ENCODE measurements at places on chromosomes 16 and 17.

GRCh38 chr17:45309400-45309799, 7.4 kb downstream of the MAP3K14 start:
- DNase-seq = no peak

DNA sequence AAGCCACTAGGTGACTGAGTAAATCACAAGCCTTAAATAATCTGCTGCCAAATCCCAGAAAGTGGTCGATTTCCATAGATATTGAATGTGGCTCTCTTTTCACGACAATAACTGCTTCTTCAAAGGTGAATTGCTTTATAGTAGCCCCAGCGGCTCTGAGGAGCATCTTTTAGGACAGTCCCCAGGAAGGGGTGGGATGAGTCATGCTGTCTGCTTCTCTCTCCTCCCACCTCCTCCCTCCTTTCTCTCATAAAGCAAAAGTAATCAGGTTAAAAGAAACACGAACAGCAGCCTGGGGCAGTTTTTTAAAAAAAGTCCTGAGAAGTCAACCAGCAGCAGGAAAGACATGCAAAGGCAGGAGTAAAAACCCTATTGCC, 1.8 kb downstream of the KIAA0513 start:
- DNase-seq = no peak

DNA sequence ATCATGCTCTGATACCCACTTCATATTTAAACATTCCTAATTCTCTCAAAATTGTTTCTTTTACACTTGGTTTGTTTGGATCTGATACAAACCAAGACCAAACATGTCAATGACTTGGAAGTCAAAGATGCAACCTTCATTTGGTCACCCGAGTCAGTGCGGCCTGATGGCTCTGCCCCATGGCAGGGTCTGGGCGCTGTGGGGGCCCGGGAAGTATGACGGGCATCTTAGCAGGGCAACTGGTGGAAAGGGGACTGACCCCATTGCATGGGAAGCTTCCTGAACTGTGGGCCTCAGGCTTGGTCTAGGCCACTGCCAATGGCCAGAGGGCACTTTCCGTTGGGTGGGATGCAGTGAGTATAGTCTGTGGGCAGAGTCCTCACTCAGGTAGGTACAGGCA, 178.0 kb downstream of the KATNIP start:
- DNase-seq = no peak

- no peak for DNase-seq
Observed at GRCh38 chr17:51120357-51120738, 320 bp downstream of the SPAG9 start.

DNA sequence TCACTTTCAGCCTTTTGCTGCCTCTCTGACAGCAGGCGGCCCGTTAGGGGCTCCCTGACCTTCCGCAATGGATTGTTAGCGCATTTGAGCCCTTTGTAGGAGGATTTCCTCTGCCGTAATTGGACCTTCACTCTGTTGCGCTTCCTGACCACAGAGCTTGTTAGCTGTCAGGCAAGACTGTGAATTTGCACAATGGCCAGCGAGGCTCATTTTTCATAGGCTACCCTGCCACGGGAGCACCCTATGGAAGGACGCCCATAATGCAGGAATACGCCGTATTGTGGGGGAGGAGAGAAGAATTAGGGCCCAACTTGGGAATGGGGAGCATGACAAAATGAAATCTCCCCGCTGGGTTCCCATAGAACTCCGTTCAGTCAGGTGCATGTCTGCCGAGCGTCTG, 205.2 kb upstream of the NLRP1 start:
- no peak for DNase-seq

GRCh38 chr17:63694229-63694949, 5.5 kb downstream of the LIMD2 start:
- DNase-seq = no peak

DNA sequence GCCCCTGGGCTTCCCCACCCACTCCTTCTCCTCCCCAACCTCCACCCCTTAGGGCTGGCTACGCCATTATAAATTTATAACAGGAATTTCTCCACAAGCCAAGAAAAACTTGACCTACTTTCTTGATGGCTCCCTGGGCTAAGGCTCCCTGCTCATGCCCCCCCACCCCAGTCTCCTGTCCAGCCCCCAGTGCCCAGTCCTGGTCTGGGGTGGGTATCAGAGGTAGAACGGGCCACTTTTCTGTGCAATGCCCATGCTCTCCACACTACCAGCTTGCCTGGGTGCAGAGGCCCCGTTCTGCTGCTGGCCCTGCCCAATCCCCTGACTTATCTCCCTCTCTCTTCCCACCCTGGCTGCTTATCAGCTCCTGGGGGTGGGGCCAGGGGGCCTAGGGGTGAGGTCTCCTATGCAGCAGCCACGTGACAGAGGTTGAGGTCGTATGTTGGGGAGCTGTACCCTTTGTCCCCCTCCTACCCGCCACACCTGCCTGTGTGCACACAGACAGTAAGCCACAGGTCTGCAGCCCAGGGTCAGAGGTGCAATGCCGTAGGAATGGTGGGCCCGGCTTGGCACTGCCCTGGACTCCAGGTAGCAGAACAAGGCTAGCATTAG, 10.1 kb downstream of the THRA start:
- no peak for DNase-seq

- DNase-seq = no peak
Observed at GRCh38 chr17:73628642-73629552, 15.3 kb downstream of the SDK2 start.

GRCh38 chr16:1090620-1091587, 5.1 kb downstream of the C1QTNF8 start:
- no peak for DNase-seq

GRCh38 chr16:77220427-77220826, 21.2 kb downstream of the SYCE1L start:
- no peak for DNase-seq

DNA sequence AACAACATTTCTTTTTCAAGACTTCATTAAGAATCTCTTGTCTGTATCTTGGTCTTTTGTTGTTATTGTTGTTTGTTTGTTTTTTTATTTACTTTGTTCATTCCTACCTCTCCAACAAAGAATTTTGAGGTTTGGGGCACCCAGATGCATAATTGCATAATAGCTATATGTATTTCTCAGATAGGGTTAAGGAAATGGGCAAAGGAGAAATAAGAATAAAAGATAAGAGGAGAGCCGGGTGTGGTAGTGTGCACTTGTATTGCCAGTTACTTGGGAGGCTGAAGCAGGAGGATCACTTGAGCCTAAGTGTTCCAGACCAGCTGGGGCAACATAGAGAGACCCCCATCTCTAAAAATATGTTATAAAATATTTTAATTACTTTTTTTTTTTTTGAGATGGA, 30.5 kb downstream of the CDH1 start:
- DNase-seq = no peak

DNA sequence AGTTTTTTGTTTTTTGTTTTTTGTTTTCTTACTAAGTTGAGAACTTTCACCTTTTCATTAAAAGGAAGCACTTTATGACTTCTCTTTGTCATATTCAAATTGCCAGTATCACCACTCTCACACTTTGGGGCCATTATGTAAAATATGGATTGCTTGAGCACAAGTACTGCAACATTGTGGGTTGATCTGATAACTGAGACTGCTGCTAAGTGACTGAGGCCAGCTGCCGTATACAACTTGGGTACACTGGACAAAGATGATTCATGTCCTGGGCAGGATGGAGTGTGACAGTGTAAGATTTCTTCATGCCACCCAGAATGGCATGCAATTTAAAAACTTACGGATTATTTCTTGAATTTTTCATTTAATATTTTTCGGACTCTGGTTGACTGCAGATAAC, 7.8 kb downstream of the TTC19 start:
- no peak for DNase-seq

DNA sequence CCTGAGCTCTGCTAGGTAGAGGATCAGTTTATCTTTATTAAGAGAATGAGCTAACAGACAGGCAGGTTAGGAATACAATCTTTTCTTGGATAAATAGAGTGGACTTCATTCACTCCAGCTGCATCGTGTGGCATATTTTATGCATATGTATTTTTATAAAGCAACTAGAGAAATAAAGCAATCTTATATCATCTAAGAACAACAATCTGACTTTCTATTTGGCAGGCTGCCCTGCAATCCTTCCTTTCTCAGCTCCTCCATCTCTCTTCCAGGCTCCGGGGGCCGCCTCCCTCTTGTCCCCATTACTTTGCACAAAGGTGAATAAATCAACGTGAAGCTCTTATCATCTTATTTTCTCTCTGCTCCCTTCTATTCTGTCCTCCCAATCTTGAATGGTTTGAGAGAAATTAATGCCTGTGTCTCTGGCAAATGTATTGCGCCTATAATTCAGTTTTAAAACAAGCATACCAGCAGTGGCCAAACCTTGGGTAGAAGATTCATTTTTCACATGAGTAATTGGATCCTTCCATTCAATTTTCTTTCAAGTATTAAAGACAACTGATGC, 64.5 kb downstream of the HS3ST3A1 start:
- no peak for DNase-seq

DNA sequence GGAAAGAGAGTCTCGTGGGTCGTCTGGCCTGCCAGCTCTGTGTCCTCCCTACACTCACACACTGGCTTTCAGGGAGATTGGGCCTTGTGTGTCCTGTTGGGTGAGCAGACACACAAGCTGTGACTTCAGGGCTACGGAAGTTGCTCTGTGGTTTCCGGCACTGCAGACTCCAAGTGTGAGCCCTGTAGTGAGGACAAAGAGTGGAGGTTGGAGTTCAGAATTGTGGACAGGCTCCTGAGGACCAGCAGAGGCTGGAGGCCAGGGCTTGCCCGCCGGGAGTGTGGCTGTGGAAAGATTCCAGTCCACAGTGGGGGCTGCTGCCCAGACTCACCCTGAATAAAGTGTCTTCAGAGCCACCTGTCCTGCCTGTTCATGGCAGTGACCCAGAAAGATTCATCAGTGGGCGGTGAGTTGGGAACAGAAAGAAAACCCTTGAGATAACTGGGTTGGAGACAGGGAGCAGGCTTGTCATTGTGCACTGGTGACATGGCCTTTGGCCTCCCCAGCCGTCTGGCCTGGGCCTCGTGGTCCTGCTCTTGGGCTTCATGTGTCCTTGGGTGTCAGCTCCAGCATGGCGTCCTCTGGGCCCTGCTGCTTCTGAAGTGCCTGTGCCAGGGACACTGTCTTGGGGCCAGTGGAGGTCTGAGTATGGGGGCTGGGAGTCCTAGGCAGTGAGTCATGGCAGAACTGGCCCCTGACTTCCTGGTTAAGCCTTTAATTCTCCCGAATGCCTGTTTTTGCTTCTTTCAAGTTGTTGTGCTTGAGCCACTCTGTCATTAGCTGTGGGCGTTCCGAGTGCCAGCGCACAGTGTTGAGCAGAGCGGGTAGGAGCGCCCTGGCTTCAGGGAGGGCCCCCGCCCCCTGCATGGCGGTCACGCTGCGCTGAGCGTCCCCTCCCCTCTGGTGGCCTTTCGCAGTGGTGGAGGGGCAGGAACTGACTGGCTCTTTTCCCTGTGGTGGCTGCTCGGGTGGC, 19.9 kb upstream of the ZNF750 start:
- DNase-seq = no peak

- no peak for DNase-seq
Observed at GRCh38 chr16:25481636-25482035, 210.1 kb upstream of the HS3ST4 start.

DNA sequence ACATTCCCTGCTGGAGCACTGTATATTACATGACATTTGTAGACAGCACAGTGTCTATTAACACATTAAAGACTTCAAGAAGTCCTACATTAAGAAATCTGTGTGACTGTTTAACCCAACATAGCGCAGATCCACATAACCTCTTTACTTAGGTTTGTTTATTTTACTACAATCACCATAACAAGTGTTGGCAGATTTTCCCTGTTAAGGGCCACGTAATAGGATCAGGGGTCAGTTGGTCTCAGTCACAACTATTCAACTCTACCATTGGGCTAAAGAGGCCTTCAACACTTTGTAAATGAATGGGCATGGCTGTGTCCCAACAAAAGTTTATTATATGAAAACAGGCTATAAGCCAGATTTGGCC, 51.3 kb upstream of the ADORA2B start:
- DNase-seq = no peak
